ENCODE measurements at places on chromosomes 16 and 17.
A peak's percentile ranks its signal among the peaks of the same experiment; 100 is the strongest.

DNA sequence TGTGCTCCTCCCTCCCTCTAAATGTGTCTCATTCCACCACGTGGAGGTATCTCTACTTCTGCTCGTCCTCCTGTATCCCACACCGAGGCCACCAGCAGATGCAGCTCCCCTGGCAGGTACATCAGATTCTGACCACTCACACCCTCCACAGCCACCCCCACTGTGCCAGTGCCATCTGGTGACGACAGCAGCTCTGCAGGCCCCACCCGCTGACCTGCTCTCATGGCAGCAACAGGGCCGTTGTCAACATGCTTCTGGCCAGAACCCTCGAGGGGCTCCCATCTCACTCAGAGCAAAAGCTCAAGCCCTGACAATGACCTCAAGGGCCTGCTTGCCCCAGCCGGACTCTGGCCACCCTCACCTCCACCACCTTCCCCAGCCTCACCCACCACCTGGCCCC lies 93.4 kb downstream of the AMFR start:
- no peak for DNase-seq

DNA sequence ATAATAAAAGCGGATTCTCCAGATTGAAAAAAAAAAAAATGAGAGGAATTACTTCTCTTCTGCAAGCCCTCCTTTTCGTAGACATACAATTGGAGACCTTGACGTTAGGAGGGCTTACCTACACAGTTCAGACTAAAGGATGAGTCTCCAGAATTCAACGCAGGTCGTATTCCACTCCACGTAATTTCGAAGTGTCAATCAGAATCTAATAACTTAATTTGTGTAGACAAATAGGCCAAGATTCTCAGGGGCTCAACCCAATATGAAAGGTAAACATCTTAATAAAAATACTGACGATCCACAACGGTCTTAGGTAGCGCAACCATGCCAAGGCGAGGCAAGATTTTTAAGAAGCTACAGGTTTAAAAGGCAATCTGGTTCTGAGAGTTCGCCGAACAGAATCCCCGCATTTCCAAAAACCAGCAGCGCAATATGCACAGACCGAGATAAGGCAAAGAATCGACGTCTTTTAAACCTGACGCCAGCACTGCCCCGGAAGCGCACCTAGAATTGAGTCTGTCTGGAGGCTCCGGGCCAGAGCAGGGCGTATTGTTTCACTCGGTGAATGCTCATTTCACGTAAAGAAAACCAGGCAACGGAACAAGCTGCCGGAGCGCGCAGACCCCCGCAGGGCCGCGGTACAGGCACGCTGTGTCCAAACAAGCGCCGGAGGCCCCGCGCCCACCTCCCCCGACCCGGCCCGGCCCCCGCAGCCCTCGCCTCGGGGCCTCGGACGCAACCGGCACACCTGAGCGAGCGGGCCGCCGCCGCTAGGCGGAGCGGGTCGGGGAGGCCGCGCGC lies 623 bp downstream of the MBTPS1 start:
- no peak for DNase-seq

- no peak for DNase-seq
Observed at GRCh38 chr17:48457080-48457836, 27.2 kb upstream of the SKAP1 start.

DNA sequence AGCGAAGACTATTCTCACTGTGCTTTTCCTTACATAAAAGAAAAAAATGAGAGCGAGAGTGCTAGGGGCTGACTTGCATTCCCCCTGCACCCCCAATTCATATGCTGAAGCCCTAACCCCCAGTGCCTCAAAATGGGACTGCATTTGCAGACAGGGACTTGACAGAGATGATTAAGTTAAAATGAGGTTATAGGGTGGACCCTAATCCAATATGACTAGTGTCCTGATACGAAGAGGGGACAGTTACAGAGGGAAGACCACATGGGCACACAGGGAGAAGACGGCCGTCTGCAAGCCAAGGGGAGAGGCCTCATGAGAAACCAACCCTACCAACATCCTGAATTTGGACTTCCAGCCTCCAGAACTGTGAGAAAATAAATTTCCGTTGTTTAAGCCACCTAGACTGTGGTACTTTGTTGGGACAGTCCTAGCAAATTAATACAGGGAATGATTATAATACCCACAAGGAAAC lies 1.6 kb upstream of the TMEM220 start:
- no peak for DNase-seq

- no peak for DNase-seq
Observed at GRCh38 chr17:73480740-73481139, 163.5 kb downstream of the SDK2 start.

GRCh38 chr17:74326506-74326905 lies 480 bp downstream of the KIF19 start:
- DNase-seq, result no peak

- DNase-seq, result no peak
Observed at GRCh38 chr16:21598701-21599121, 666 bp upstream of the METTL9 start.

- DNase-seq, result no peak
Observed at GRCh38 chr16:9528511-9529079, 437.2 kb downstream of the HAPSTR1 start.

DNA sequence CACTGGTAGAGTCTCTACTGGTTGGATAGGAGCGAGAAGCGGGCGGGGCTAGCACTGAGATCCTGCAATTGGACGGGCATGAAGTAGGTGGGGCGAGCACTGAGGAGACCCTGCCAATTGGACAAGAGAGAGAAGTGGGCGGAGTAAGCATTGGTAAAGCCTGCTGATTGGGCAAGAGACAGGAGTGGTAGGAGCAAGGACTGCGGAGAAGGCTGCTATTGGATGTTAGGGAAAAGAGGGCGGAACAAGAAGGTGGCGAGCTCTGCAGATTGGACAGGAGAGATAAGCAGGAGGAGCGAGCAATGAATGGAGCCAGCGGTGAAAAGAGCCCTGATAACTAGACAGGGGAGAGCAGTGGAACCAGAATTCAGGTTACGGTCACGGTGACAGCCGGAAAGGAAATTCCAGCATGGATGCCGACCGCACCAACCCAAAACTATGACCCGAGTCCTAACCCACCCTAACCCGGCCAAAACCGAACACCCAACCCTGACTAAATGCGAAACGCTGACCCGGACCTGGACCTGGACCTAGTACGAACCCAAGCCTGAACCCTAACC lies 4.8 kb downstream of the SCGB1C2 start:
- no peak for DNase-seq

GRCh38 chr17:43367737-43368242 lies 31.0 kb upstream of the ARL4D start:
- DNase-seq, result peak; percentile 97

- no peak for DNase-seq
Observed at GRCh38 chr17:249236-249993, 68.0 kb upstream of the DOC2B start.

GRCh38 chr17:77831474-77832179 lies 126.9 kb upstream of the TNRC6C start:
- peak; percentile 20 for DNase-seq

Measured in AG04450 (cell line).